ENCODE measurements at places on chromosomes 5 and 9.

DNA sequence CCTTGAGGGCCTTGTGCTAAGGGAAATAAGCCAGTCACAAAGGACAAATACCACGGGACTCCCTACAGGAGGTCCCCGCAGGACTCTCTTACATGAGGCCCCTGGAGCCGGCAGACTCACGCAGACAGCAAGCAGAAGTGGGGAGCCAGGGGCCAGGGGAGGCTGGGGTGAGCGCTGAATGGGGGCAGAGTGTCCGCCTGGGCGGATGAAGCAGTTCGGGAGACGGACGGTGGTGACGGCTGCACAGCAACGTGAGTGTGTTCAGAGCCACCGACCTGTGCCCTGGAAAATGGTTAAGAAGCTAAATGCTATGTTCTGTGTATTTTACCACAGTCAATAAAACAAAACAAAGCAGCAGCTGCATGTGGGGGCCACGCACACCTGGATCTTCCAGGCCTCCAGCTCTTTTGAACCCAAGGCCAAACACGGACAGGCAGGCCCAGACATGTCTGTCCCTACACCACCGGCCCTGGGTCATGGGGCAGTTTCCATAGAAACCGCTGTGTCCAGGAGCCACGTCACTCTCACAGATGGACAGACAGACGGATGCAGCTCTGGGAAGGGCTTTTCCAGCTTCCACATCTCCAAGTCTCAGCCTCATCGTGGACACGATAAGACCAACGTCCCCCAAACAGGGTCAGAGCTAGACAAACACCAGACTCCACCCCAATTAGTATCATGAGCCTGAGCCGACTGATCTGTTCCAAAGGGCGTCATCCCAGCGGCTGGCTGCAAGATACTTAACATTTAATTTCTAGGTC, 103.9 kb downstream of the VAV2 start:
- no peak for DNase-seq

GRCh38 chr5:52804981-52805380, 17.3 kb downstream of the ITGA1 start:
- peak; percentile 38 for DNase-seq

DNA sequence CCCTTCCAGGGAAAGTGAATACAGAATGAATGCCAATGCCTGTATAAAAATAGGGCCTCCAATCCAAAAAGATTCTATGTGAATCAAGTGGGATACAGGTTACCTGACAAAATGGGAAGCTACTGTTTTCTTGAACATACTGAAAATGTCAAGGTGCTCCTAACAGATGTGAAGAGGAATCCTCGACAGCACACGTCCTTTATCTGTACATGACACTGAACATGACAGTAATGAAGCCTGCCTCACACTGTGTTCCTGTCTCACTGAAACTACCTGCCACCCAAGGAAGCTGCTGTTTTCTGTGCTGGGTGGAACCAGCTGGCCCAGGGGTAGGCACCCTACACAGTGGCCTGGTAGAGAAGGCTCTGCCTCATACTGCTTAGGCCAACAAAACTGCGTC, 165.3 kb upstream of the RAPGEF1 start:
- no peak for DNase-seq

GRCh38 chr5:20041326-20042274, 53.6 kb upstream of the CDH18 start:
- no peak for DNase-seq

DNA sequence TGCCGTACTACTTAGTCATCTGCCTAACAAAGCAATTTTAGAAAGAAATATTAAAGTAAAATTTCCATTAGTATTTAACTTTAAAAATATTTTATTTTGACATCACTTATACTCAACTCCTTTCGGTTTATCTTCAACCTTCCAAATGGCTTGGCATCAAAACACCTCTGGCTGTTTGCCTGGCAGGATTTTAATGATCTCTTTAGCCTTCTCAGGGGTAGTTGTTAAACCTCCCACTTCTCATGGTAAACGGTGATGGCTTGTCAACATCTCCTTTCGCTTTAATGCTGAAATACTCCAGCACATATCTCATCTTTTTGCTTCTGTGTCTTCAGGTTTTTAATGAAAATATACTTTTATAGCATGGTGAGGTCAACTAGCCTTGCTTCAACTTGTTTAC, 747.1 kb downstream of the CETN3 start:
- no peak for DNase-seq

DNA sequence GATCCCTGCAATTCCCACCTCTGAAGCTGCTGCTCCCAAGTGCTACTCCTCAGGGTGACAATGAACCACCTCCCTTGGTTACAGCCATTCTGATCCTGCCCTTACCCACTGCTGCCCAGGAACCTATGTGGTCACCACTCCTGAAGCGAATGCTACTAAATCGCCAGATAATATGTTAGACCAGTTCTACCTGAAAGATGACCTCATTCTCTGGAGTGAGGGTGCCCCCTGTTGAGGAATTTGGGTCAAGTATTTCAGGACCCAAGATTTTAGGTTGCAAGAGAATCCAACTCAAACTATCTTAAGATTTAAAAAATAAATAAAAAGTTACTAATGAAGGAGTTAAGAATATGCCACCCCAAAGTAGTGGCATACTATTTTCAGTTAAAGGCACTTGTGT, 5.8 kb upstream of the SNAPC3 start:
- DNase-seq = peak; percentile 34

DNA sequence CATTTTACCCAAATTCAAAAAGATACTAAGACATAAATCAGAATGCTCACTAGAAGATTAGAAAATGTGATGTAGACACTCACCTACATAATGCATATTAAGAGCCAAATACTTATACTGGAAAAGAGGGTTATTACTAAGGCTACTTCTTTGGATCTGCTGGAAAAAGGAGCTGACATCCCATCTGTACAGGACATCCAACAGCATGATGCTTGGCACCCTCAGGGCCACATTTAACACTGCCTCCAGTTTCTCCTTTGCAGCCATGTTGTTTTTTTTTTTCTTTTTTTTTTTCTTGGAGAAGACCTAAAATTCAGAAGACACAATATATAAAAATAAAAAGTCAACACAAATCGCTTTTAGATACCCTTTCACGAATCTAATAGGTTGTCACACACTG, 6.0 kb downstream of the RNF145 start:
- DNase-seq = no peak

DNA sequence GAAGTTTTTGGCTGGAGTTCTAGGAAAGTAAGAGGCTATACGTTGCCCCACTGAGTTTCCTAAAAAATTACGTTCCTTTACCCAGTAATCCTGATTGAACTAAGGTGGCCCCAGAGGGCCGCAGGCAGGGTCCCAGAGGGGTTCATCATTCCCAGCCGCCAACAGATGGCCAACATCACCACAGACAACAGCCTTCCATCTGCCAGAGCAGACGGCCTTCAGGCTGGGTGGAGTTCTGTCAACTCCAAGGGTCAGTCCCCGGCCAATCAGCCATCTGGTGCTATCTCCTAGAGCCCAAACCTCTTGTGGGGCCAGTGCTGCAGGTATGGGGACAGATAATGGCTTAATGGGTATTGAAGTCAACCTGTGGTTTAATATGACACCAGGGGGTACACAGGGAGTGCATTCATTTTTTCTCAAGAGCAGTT, 30.4 kb downstream of the TBC1D2 start:
- DNase-seq = no peak

DNA sequence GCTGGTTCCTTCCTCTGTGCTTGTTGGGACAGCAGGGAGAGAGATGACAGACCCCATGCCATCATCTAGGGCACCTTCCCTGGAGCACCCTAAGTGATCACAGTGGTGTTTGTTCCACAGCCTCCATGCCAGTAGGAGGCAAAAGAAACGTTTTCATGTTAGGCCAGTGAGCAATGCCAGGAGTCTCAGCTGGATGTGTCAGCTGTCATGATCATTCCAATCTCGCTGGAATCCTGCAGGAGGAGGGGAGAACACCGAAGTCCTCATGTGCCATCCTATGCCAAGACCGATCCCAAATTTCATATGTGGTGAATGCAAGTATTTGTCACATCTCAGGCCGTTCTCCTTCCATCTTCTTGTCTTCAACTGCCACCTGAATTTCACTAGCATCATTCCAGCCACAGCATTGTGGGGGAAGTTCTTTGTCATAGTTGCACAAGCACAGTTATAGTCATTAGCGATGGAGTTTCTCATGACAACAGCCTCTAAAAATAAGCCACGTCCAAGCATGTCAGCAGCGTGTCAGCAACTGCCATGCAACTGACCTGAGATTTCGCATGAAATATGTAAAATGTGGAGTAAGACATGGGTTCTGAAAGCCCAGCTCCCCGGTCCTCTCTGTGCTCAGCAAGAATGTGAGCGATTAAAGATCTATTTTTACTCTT, 97.2 kb upstream of the DNAH5 start:
- DNase-seq = peak; percentile 55

GRCh38 chr5:34003941-34004340, 3.9 kb downstream of the AMACR start:
- no peak for DNase-seq

DNA sequence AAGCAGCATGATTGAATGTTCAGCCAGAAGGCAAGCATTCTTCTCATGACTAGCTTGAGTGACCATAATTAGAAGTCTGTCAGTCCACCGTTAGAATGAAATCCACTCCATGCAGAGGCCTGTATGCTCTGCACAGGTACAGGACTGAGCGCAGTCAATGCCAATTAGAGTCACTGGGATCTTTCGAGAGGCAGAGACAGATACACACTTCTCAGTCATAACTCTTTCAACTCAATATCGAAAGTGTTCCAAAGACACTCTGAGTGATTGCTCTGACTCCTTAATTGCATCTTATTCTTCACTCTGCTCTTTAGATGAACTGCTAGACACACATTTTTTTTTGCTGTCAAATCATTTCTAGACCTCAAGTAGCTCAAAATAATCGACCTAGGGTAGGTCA, 203.6 kb downstream of the GABRB2 start:
- DNase-seq = no peak

GRCh38 chr5:81830596-81830995, 79.7 kb upstream of the SSBP2 start:
- peak; percentile 25 for DNase-seq

DNA sequence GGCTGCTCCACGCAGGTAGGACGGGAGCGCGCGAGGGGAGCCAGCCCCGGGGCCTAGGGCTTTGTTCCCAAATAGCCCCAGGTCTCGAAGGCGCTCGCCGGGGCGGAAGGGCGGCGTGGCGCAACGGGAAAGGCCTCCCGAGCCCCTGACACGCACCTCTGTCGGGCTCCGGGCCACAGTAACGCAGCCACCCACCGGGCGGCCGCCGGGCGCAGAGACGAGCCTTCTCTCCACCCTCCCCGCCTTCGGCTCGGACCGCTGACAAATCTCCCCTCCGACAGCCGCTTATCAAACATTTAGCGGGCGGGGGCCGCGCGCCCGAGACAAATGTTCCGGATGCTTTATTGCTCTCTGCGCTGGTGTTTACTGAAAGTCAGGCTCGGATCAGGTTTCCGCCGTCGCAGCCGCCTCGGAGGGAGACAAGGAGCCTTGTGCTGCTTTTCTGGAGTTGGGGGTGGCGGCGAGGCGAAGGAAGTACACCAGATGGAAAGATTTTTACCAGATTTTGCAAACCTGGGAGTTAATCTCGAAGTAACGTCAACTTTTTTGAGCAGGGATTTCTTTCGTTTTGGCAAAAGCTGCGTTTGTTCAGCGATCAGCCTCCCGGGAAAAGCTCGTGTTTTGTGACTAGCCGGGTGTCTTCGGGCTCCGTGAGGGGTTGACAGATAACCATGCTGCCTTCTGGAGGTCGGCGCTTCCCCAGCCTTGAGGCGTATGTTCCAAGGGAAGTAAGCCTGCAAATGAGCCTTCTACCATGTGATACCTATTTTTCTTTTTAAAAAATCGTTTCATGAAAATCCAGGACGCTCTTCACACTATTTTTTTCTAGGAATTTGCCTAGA, 950 bp downstream of the RGMB start:
- DNase-seq = no peak

DNA sequence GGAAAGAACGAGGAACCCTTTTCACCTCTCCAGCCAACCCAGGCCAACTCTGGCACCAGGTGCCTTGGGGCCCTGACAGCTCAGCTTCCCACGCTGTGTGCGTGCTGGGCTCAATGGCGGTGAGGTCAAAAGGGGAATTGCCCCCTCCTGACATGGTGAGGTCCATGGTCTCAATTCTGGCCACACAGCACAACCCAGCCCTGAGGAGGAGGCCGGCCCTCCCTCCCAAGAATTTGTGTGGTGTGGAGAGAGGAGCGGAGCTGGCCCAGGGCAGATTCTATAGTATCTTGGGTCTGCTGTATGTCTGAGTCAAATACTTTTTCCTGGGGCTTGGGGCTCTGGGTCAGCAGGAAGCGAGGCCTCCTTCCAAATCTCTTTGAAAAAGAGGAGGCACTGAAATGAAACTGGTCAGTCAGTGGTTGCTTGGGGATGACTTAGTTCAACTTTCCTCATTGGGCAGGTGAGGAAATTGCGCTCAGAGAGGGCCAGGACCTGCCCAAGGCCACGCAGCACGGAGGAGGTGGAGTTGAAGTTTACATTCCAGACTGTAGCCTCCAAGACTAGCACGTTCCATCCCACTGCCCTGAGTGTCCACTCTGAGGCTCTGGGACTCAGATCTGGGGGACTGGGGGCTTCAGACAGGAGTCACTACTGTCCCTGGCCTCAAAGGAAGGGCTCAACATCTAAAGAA, 15.6 kb downstream of the COL27A1 start:
- DNase-seq = no peak

DNA sequence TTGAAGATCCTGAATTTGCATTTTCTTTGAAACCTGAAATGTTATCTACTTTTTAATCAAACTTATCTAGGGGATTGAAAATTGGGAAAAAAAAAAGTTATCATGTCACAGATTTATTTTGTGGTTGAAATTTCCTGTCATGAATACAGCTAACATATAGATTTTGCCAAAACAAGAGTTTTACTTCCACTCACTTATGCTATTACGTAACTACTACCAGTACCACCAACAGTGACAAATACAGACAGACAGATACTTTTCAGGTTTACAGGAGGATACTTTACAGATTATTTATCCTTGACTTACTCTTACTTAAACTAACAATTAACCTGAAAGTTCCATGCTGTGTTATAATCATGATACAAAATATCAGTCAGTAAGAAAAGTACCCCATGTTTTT, 6.8 kb upstream of the MRPS30 start:
- DNase-seq = no peak

- no peak for DNase-seq
These were observed 93.8 kb downstream of the ITGA1 start for GRCh38 chr5:52881468-52881867.

- no peak for DNase-seq
These were observed 221.4 kb downstream of the SPATA31D1 start for GRCh38 chr9:82209797-82210470.

- no peak for DNase-seq
These were observed 163.8 kb downstream of the SYK start for GRCh38 chr9:90965226-90966030.

- no peak for DNase-seq
These were observed 140.2 kb downstream of the SEC61B start for GRCh38 chr9:99362321-99362720.
